Stimulated activated CD4-positive, alpha-beta T cell treated with anti-CD3 and anti-CD28 coated beads, Interleukin-2, amount 100 ng/mL, for 24 hours (primary cell): ENCODE measurements at places on chromosomes 1 and 21.
A peak's percentile ranks its signal among the peaks of the same experiment; 100 is the strongest.

- DNase-seq, result no peak
Observed at GRCh38 chr1:240004086-240004749, 87.5 kb upstream of the FMN2 start.

GRCh38 chr1:233635765-233636502, 22.0 kb downstream of the KCNK1 start:
- DNase-seq, result no peak

- DNase-seq, result no peak
Observed at GRCh38 chr1:11767922-11768704, 6.1 kb downstream of the C1orf167 start.

DNA sequence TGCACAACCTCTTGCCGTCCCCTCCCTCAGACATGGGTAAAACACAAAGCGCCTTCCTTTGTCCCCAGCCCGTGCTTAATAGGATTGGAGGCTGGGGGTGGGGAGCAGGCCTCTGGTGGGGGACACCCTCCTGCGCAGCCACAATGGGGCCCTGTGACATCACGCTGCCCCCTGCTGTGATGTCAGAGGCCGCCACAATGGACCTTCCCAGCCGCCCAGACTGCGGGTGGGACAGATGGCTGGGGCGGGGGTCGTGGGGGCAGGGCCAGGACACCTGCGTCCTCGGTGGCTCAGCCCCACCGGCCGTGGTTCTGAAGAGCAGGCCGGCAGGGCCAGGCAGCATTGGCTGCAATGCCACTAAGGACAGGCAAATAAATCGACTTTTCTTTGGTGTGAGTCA, 39.9 kb downstream of the EPHA2 start:
- no peak for DNase-seq

DNA sequence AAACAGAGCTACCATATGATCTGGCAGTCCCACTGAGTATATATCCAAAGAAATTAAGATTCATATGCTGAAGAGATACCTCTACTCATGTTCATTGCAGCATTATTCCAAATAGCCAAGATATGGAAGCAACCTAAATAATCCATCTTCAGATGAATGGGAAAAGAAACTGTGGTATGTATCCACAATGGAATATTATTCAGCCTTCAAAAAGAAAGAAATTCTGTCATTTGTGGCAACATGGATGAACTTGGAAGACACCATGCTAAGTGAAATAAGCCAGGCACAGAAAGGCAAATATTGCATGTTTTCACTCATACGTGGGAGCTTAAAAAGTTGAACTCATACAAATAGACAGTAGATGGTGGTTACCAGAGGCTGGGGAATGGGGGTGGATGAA, 47.8 kb downstream of the UBE4B start:
- no peak for DNase-seq

GRCh38 chr1:59384443-59384842, 87.5 kb downstream of the FGGY start:
- no peak for DNase-seq

GRCh38 chr1:10168912-10169514, 41.4 kb upstream of the KIF1B start:
- no peak for DNase-seq

GRCh38 chr1:192579010-192579738, 3.6 kb downstream of the RGS1 start:
- DNase-seq, result no peak

DNA sequence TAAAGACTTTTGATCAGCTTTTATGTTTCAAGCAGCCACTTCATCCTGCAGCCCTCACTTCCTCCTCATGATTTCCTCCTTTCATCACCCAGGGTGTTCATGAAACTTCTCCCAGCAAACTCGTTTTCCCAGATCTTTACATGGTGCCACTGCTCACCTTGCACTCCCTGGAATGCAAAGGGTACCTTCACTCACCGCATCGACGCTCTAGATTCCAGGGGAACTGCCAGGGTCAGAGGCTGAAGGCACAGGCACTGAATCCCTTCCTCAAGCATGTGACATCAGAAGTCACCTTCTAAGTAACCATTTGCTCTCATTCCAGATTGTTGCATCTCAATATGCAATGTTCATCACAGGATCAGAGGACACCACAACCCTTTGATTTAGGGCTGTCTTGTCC, 82.8 kb downstream of the PRKAB2 start:
- DNase-seq, result no peak

DNA sequence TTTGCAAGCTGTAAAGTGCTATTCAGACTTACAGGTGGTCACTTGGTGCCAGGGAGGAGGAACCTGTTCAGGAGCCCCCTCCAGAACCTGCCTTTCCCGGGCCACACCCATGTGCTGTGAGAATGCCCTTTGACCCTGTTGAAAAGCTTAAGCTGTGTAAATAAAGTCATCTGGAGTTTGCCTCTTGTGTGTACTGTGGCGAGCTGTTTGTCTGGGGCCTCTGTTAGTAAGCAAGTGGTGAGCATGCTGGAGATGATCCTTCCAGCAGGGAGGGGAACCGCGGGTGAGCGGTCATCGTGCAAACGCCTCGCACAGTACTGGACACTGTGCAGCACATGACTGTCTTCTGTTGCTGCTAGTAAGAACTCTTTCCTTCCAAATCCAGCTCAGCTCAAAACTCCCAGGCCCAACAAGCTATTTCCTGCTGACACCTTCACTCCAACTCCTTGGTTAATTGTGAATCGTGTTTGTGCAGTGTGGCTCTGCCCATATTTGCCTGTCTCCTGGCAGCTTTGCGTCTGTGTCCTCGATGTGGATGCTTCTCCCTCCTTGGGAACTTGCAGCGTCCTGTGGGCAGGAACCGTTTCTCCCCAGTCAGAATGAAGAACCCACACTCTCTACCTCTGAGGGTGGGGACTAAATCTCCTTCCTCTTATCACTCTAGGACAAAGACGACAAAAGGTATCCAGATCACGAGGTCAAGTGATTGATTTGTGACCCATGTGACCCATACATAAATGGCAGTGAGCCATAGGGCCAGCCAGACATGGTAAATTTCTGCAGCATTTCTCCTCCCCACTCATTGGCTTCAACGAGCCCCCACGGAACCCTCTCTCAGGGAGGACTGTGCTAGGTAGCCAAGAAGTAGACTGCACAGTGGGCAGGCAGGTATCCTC, 13.9 kb upstream of the BTG2 start:
- DNase-seq, result no peak

GRCh38 chr1:48677306-48678287, 99.1 kb downstream of the BEND5 start:
- peak; percentile 59 for DNase-seq

DNA sequence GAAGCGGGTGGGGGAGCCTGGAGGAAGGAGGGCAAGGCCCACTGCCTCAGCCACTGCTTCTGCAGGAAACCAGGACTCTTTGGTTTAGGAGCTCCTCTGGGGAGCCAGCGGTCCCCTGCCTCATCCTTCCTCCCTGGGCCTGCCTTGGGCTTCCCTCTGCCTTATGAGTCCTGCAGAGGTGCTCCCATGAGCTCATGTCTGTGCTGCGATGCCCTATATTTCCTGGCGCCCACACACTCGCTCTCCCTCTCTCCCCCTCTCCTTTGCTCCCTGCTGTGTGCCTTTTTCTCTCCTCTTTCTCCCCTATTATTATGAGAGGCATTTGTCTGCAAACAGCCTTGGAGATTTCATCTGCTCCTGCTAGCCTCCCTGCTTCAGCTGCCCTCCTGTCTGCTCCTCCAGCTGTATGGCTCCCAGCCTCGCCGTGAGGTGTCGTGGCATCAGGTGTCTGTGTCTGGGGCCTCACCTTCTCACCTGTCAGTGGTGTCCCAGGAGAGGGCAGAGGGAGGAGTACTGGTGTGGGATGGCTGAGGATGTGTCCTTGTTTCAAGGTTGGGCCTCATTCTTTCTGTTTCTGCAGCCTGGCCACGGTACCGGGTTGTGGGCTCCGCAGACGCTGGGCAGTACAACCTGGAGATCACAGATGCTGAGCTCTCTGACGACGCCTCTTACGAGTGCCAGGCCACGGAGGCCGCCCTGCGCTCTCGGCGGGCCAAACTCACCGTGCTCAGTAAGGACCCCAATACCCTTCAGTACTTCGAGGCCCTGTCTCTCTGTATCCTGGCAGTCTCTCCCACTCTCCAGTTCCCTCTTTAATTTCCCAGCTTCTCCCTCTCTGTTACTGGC, 84.2 kb downstream of the KIRREL1 start:
- no peak for DNase-seq

DNA sequence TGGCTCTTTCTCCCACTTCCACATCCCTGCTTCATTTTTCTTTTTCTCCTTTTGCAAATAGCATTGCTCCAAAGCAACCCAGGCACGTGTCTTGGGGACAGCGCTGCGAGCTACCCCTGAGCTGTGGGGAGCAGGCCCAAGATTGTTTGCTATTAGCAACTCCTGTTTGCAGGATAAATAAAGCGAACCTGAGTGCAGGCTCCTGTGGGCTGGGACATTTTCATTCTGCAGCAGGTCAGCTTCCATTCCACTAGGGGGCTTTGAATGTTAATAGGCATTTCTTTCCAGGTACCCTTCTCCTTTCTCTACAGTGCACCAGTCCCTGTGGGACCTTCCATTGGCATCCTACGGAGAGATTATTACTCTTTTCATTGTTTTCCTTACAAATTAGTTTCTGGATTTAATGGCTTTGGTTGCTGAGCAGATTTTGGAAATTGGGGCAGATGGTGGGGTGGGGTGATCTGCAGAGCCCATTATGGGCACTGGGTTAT, 54.0 kb downstream of the OLFML3 start:
- DNase-seq, result no peak

DNA sequence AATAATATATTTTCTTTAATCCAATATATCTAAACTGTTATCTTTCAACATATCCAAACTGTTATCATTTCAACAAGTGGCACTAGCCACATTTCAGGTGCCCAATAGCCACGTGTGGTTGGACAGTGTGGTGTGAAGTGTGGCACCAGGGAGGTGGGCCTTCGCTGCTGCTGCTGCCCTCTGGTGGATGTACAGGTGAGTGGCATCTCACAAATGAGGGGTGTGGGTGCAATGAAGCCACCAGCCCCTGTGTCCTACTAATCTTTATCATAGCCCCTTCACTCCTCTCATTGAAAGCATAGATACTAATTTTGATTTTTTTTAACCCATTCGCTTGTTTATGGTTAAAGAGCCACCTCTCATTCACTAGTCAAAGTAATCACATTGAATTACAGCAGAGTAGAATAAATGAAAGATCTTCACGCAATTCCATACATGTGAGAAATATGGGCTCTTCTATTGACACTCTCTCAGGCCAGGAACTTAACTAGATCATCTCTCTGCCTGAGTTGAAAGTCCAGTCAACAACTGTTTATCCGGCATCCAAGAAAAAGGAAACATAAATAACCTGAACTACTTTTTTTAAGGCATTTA, 499.2 kb downstream of the OMA1 start:
- DNase-seq, result peak; percentile 27

DNA sequence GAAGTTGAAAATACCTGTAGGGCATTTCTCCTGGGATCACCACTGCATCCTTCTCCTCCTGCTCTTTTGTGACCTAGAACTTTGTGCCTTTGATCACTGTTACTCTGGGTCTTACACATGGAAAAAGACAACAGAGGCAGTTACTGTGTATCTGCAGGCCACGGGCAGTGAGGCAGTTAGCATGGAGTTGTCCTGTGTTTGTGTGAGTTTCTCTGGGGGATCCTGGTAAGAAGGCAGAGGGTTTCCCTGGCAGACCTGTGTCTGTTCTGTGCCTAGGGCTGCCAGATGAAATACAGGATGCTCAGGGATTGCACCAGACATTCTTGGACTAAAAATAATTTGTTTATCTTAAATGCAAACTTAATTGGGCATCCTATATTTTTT, 44.4 kb upstream of the SCCPDH start:
- DNase-seq, result no peak

GRCh38 chr1:25500694-25501093, 42.7 kb upstream of the LDLRAP1 start:
- no peak for DNase-seq

- DNase-seq, result no peak
Observed at GRCh38 chr1:26122988-26123973, 11.7 kb downstream of the PDIK1L start.

GRCh38 chr1:212982430-212983152, 32.2 kb downstream of the VASH2 start:
- DNase-seq, result no peak

- DNase-seq, result no peak
Observed at GRCh38 chr1:61419657-61420056, 305.3 kb downstream of the TM2D1 start.

DNA sequence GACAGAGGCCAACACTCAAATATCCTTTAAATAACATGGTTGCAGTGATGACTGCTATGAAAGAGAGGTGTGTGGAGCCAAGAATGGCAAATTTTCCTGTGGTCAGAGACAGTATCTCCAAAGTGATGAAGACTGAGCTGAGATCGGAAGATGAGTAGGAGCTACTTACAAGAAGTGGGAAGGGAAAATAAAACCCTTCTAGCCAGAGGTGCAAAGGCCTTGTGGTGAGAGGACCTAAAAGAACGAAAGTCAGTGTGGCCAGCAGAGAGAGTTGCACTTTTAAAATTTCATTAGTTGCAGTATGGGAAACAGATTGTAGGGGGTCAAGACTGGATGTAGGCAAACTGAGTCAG, 17.8 kb downstream of the SLAMF7 start:
- DNase-seq, result no peak

- no peak for DNase-seq
Observed at GRCh38 chr1:244789276-244789580, 46.2 kb upstream of the COX20 start.

DNA sequence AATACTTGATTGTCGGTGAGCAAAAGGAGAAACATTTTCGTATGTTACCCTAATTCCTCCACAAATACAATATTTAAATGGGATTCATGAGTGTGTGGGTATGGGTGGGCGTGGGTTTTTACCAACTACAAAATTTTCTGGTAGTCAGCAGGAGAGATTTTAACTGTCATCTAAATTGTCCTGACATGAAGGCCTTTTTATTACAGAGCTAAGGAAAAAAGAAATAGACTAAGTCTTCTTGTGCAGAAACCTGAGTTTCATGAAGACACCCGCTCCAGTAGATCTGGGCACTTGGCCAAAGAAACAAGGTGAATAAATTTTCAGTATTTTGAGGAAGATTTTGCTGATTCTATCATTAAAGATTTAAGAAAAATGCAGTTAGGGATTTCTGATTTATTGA, 752 bp downstream of the RGS18 start:
- no peak for DNase-seq

DNA sequence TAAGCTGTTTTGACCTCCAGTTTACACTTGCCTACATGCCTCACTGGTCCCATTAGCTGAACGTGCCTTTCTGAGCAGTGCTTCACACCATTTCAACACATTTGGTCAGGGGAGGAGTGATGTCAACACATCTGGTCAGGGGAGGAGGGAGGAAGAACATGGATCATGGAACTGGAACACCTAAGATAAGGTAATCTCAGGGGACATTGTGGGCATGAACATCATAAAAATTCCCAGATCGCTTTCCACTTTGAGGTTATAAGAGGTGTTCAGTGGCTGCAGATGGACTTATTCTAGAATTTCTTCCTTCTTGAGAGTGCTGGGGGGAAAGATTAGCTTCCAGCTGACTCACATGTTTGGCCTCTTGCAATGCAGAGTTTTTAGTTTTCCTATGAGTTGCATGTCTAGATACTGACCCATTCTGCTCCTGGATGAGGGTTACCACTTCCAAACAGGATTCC, 2.0 kb downstream of the QSOX1 start:
- DNase-seq, result no peak
